ENCODE measurements at places on chromosomes 7 and 10.
A peak's percentile ranks its signal among the peaks of the same experiment; 100 is the strongest.

- no peak for DNase-seq
Measured at GRCh38 chr7:80601999-80602398, 36.4 kb upstream of the CD36 start.

DNA sequence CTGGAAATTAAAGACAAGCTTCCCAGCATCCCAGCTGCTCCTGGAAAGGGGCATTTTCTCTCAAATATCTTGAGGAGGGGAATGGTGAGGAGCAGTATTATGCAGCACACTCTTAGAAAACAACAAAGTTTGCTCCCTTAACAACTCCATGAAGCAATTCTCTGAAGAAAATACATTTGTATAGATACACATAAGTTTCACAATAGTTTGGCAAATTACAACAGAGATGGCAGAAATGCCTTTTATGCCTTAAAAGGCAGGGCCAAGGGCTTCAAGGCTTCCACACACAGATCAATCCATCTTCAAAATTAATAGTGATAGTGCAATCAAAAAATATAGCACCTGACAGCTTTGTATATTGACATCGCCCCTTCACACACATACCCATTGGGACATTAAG, 12.2 kb downstream of the DGKI start:
- no peak for DNase-seq

DNA sequence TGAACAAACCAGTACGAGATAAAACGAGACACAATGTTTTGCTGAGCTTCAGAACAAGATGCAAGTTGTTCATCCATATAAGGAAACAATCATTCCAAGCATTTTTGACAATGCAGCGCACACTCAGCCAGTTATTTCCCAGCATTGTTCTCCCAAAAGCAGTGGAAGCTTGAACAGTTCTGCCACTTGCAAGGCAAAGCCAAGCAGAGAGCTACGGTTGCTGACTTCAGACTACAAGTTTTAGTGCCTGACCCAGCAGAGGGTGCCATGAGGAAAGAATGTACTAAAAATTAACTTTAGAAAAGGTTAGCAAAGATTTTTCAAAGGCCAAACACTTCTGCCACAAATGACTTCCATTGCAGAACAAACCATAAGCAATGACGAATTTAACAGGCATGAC, 152.5 kb downstream of the SLC25A13 start:
- DNase-seq: no peak

DNA sequence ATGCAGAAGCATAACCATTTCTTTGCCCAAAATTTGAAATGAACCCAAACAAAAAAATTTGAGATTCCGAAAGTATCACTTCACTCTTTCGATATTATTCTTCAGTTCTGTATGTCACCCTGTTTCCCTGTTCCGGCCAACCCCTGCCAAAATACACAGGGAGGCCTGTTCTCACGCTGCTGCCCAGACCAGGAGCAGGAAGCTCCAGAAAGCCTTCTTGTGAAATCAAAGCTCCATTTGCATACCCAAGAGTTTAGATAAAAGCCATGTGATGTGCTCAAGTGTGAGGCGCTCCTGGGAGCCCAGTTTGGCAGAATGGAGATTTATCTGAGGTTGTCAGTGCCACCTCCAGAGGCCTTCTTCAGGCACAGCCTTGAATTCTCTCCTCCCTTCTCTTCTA, 236.2 kb downstream of the FGFR2 start:
- DNase-seq: no peak

- no peak for DNase-seq
Measured at GRCh38 chr7:104895522-104896236, 118.3 kb upstream of the KMT2E start.

GRCh38 chr7:6256677-6257535, 15.5 kb downstream of the CYTH3 start:
- DNase-seq: peak; percentile 79

GRCh38 chr10:104427989-104428388, 74.4 kb downstream of the CFAP58 start:
- DNase-seq: no peak

GRCh38 chr10:97380516-97380915, 20.6 kb downstream of the RRP12 start:
- no peak for DNase-seq

GRCh38 chr10:128863411-128863810, 603.6 kb upstream of the MGMT start:
- no peak for DNase-seq

- peak; percentile 38 for DNase-seq
Measured at GRCh38 chr7:29297194-29297890, 102.8 kb downstream of the CHN2 start.

GRCh38 chr10:114400091-114400490, 4.2 kb downstream of the AFAP1L2 start:
- DNase-seq: no peak

- DNase-seq: no peak
Measured at GRCh38 chr7:127979113-127979727, 52.0 kb downstream of the LRRC4 start.

DNA sequence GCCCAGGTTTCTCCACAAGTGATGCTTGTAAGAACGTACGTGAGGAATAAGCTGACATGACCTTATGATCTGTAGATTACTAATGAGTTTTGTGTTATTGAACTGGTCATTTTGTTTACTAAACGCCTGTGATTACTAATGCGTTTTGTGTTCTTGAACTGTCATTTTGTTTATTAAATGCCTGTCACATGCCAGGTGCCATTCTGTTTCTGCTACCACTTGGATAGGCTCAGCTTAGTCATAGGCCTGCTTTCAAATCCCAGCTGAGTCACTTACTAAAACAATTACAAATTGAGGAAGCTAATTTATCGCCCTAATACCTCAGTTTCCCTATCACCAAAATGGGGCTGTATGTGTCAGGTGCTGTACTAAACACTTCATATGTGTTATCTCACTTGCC, 4.7 kb upstream of the HGF start:
- DNase-seq: no peak

GRCh38 chr7:107392830-107393229, 77.0 kb upstream of the GPR22 start:
- DNase-seq: no peak

DNA sequence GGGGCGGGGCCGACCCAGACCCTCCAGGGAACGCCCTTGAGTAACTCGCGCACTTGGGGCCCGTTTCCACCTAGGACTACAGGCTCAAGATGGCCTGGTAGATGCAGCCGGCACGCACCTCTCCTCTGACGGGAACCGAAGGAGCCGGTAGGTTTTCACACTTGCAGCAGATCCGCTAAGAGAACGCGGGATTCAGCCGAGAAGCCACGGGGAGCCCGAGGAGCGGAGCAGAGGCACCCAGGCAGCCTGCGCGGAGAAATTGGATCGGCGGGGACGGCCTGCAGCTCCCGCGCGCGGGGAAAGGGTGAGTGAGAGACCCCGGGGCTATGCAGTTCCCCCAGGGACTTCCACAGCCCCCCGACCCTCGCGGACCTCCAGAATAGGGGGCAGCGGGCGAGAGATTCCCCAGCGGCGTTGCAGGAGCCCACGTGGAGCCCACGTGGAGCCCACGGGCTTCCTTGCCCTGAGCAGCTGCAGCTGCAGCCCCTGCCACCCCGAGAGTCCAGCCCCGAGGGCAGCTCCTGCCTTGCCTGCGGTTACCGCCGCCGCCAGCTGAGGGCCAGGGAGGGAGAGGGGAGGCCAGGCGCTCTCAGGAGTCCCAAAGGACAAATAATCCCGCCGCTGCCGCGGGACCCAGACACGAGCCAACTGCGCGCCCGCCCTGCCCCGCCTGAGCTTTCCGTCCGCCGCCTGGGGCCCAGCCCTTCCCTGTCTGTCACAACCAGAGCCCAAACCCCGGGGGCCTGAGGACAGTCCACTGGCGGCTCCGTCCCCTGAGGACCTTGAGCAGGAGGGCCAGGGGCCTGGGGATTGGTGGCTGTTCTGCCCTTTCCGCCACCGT, 13.1 kb downstream of the IFT22 start:
- DNase-seq: peak; percentile 71

- peak; percentile 15 for DNase-seq
Measured at GRCh38 chr7:104878577-104878976, 135.4 kb upstream of the KMT2E start.

DNA sequence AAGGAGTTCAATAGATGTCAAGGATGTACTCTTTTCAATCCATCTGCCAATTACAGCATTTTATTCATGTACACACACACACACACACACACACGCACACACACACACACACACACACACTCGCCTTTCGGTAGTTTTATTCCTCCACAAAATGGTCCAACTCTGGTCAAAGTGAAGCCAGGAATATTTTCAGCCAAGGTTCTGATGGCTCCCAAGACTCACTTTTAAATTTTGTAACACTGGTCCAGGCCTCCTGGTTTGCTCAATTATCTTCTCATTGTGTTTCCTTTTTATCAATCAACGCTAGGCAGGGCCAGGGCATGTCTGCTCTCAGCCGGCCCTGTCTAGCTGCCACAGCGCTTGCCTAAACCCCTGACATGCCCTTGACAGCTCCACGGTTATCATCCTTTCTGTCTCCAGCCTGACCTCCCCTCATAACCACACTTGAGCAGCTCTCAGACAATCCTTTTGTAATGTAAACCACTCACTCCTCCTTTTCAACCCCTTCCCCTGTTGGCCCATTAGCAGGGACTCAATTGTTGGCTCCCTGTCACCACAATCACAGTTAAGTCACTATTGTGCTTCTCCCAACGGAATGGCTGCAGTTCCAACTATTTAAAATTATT, 115.1 kb downstream of the ICA1 start:
- DNase-seq: no peak

DNA sequence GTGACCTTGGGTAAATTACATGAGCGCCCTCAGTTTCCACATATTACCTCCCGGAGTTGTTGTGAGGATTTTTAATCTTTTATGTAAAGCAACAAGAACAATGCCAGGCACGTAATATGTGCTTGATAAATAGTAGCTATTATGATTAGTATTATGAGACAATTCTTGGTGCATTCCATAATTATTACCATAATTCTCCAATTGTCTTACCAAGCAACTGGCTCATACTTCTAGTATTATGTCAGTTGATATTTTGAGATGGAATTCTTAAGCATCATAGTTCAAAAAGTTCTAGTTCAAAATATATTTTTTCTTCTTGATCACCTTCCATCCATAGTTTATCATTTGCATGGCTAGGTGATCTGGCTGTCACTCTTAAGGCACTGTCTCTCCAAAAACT, 259.0 kb downstream of the BBS9 start:
- no peak for DNase-seq

DNA sequence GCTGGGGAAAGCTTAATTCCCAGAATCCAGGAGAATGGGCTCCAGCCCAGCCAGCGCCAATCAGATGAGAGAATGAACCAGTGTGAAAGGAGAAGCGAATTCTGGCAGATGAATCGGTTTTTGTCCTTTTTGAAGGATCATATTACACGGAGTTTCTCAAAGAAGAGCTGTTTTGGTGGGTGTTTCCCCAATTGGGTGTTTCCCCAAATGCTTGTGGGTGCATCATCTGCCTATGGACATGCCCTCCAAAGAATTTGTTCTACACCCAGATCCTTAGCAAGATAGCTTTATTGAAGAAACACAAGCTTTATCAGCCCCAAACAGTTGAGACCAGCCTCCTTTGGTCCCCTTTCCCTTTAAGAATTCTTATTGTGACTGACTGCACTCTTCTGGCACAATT, 186.5 kb upstream of the GPR26 start:
- DNase-seq: no peak

DNA sequence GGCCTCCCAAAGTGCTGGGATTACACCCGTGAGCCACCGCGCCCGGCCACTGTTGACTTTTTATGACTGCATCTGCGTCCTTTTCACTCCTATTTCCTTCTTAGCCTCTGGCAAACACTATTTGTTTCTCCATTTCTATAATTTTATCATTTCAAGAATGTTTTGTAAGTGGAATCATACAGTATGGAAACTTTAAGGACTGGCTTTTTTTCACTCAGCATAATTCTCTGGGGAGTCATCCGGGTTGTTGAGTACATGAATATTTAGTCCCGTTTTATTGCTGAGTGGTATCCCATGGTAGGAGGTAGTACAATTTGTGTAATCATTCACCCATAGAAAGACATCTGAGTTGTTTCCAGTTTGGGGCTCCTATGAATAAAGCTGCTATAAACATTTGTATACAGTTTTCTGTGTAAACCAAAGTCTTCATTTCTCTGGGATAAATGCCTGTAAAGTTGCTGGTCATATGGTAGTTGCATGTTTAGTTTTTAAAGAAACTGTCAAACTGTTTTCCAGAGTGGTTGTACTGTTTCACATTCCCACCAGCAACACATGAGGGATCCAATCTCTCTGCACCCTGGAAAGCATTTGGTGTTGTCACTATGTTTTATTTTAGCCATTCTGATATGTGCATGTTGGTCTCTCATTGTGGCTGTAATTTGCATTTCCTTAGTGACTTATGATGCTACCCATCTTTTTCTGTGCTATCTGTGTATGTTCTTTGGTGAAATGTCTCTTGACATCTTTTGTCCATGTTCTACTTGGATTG, 139.6 kb upstream of the EEPD1 start:
- DNase-seq: no peak

- DNase-seq: peak; percentile 77
Measured at GRCh38 chr10:132319853-132320653, 11.9 kb upstream of the LRRC27 start.

- DNase-seq: no peak
Measured at GRCh38 chr10:30095631-30096422, 36.4 kb upstream of the JCAD start.

- DNase-seq: no peak
Measured at GRCh38 chr7:147756300-147756699, 834.3 kb upstream of the C7orf33 start.

DNA sequence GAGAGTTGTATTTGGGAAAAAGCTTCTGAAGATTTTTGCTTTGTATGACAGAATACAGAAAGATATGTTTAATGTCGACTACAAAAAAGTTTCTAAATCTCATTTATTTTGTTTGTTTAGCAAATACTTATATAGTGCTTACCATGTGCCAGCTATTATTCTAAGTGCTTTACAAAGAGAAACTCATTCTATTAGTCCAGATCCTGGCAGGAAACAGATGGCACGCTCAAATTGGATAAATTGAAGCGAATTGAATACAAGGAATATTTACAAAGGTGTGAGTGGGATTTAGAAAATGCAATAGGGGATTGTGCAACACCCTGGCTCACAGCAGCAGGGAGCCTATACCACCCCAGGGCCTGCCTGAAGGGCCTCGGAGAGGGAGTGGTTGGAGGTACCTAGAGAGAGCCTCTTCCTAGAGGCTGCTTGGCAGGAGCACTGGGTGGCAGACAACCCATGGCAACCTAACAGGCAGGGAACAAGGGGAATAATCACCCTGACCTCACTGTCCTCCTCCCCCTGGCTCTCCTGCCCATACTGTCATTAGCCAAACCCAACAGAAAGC, 27.6 kb upstream of the FAM204A start:
- no peak for DNase-seq

- DNase-seq: no peak
Measured at GRCh38 chr10:5476918-5477525, 22.3 kb downstream of the CALML5 start.

- DNase-seq: no peak
Measured at GRCh38 chr7:109641445-109641844, 1071.8 kb downstream of the DNAJB9 start.

GRCh38 chr10:29949411-29950011, 109.9 kb downstream of the JCAD start:
- DNase-seq: no peak

DNA sequence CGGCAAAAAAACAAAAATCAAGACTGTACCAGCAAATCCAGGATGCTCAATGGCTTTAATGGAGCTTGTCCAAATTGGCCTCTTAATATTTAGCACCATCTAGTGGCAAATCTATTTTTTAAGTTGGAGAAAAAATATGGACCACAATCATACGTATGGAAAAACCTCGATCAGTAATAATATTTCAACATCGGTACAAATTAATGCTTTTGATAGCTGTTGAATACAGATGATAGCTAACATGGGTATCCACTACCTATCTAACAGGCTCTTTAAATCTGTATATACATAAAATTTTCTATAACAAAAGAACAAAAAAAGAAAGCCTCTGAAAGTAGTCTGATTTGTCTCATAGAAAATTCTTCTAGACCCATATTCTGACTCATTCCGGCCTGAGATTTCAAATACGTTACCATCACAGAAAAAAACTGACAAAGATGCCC, 29.2 kb downstream of the COA1 start:
- no peak for DNase-seq
